ENCODE measurements at places on chromosomes 11 and 22.

GRCh38 chr11:13923182-13923581, 39.3 kb upstream of the SPON1 start:
- no peak for DNase-seq

DNA sequence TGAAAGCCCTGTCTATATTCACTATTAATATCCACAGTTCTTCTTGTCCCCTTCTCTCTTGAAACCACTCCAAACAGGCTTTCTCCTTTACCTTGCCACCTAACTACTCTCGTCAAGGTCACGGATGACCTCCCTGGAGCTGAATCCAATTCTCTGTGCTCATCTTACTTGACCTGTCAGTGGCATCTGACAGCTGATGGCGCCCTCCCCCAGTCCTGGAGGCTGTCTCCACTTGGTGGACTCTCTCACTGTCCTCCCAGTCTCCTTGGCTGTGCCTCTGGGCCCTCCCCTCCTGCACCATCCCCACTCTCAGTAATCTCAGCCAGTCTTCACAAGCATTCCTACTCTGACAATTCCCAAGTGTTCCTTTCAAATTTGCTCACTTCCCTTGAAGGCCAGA, 8.7 kb downstream of the TNKS1BP1 start:
- DNase-seq: no peak

- DNase-seq: no peak
Observed at GRCh38 chr11:64908766-64909165, 8.2 kb downstream of the ATG2A start.

- DNase-seq: no peak
Observed at GRCh38 chr11:128854841-128855240, 12.3 kb downstream of the KCNJ1 start.

DNA sequence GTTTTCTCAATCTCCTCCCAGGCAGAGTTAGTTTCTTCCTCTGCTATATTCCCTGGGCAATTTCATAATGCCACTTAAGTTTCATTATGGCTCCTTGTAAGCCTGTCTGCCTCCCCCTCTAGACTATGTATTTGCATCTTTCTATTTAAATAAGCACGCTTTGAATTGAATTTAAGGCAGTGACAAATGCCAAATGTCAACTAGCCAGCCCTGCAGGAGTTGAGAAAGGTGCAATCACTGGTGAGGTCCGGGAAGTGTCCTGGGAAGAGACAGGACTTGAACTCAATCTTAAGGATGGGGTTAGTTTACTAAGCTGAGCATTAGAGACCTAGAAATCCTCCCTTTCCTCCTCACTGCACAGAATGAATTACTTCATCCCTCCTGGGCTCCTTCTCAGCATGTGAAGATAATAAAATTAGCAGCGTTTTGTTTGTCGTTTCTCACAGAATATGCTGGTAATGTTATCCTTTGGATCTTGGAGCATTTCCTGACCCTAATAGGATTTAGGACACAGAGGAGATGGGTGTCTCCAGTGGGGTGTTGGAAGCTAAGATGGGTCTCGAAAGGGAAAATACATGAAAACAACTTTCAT, 1.6 kb downstream of the TCP11L1 start:
- DNase-seq: no peak

- no peak for DNase-seq
Observed at GRCh38 chr22:49455595-49455994, 372.1 kb downstream of the BRD1 start.

DNA sequence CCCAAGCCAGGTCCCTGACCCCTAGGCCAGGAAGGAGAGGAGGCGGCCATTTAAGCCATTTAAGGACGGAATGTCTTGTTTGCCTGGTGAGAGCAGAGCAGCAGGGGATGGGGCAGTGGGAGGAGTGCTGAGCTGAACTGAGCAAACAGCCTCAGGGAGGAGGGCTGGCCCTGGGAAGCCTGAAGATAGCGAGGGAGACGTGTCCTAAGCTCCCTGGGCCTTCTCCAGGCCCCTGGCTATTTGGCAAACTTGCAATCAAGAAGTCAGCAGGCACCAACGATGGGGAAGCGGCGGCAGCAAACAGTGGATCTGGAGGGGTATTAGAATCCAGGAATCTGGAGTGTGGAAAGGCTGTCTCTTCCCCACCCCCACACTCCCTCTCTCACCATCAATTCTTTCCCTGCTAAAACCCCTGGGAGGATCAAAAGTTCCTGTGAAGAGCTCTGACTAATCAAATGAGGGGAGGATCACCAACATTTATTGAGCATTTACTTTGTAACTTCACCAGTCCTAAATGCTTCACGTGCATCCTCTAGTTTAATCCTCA, 8.8 kb downstream of the BCL9L start:
- no peak for DNase-seq

GRCh38 chr22:22403771-22404170, 104.8 kb downstream of the ZNF280B start:
- DNase-seq: no peak

GRCh38 chr11:13762718-13763117, 94.2 kb downstream of the FAR1 start:
- no peak for DNase-seq

- DNase-seq: no peak
Observed at GRCh38 chr11:77530879-77531278, 57.0 kb upstream of the PAK1 start.
